CD4-positive, alpha-beta memory T cell (primary cell): ENCODE measurements at places on chromosomes 4 and X. TPM values are rescaled to one million over a fixed set of nuclear protein-coding genes. Genes with fewer than 3 reads are reported as not detected.
A peak's percentile ranks its signal among the peaks of the same experiment; 100 is the strongest.

- no peak for DNase-seq
These were observed 3.5 kb downstream of the PKD2 start for GRCh38 chr4:88010966-88011365.

- DNase-seq: no peak
These were observed 95.5 kb downstream of the NSUN7 start for GRCh38 chr4:40845154-40845835.

GRCh38 chrX:76279007-76279406, 106.1 kb downstream of the PBDC1 start:
- DNase-seq: peak; percentile 41

GRCh38 chr4:79390890-79391289, 17.1 kb downstream of the GK2 start:
- DNase-seq: no peak

DNA sequence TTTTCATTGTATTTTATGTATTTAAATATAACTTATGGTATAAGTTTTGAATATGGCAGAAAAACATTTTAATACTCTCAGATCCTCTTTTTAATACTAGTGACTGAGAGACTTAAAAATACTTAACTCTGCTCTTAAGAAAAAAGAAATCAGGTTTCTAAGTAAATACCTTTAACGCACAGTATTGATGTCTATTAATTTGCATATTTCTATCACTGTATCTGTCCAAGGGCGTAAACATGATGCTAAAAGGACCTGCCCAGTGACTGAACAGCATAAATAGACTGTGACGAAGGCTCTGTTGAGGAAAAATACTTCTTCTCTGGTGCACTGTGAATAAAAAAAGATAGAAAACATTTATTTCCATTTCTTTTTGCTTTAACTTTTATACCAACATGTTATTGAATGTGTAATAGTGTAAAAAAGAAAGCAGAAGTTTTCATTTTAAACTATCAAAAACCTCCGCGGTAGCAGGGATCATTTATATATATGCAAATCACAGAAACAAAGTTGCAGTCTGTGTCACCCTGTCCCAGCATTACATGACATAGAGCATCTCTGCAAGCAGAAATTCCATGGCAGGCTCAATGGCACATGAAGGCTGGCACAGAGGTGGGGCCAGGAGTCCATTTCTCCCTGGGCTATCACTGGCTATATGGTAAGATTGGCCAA, 75.4 kb downstream of the ZAR1 start:
- DNase-seq: no peak

GAR1 gene
- total RNA-seq: 14.1 TPM

DNA sequence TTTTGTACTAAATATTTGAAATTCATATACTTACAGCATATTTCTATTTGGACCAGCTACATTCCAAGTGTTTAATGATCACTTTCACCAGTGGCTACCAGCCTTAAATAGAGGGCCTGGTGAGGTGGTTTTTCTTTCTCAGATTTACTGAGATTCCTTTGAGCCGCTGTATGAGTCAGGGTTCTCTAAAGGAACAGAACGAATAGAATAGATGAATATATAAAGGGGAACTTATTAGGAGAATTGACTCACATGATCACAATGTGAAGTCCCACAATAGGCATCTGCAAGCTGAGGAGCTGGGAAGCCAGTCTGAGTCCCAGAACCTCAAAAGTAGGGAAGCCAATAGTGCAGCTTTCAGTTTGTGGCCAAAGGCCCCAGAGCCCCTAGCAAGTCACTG, 146.2 kb upstream of the TLL1 start:
- no peak for DNase-seq

TCEAL6 gene
- not detected for total RNA-seq

BGN gene
- total RNA-seq: not detected

PDE6B gene
- total RNA-seq: 17.6 TPM

DNA sequence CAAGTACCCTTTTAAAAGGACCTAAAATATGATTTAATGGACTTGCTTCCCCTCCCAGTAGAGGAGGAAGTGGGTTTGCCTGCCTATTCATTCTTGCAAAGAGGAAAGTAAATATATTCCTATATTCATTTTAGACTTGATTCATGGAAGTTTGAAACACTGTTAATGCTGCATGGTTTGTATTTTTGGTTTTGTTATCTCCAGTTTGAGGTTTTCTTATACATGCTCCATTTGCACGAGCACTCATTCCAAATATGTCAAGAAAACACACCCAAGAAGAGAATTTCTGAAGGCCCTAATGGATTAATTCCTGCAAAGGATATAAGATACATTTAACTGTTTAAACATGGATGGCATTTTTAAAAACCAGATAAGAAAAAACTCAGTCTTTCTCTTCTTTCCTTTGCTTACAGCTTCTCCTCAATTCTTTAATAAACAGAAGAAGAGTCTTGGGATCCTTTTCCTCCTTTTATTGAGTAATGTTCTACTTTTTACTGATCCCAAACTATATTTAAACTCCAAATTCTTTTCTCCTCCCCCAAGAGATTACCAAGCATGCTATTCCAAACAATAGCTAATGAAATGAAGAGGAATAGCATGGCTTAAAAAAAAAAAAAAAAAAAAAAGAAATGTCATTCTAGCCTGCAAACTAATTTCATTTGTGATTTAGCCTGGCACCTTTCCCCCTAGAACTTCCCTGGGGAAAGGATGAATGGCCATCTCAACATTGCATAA, 54.6 kb upstream of the LDB2 start:
- DNase-seq: no peak

- DNase-seq: no peak
These were observed 1297.7 kb downstream of the C4orf33 start for GRCh38 chr4:130393642-130394041.

KLF8 gene
- 5.4 TPM for total RNA-seq

PGAM4 gene
- not detected for total RNA-seq

TBC1D8B gene
- 2.9 TPM for total RNA-seq

MAOB gene
- not detected for total RNA-seq
